Calu3 (cell line): ENCODE measurements at places on chromosomes 6 and 20.

- DNase-seq: no peak
Measured at GRCh38 chr6:119280668-119281067, 68.9 kb downstream of the MAN1A1 start.

DNA sequence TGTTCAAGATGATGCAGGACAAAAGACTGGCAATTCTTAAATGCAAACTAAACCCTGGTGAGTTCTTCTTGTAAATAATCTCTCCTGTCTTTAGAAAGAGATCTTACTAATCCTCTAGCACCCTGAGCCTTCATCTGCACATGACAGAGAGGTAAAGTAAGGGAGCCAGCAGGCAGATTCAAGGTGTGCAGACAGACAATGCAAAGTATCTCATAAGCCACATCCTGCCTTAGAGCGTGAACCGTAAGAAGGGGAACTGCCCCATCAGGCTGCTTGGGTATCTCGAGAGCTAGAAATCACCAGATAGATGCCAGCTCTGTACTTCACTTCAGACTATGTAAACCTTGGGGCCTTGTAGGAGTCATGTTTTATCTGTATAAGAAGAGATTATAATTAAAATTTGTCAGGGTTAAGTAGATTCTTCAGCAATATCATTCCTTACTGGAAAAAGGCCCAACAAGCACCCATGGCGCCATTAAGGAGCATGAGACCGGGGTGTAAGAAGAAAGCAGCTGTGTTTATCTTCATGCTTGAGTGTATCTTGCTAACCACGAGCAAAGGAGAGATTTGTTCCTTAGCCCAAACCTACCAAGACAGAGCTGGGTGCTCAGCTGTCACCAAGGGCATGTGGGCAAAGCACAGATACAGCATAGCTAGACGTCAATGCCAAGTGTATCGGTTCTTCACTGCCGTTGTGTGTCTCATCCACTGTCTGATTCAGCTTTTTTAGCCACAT lies 24.4 kb downstream of the CNR1 start:
- DNase-seq: no peak

DNA sequence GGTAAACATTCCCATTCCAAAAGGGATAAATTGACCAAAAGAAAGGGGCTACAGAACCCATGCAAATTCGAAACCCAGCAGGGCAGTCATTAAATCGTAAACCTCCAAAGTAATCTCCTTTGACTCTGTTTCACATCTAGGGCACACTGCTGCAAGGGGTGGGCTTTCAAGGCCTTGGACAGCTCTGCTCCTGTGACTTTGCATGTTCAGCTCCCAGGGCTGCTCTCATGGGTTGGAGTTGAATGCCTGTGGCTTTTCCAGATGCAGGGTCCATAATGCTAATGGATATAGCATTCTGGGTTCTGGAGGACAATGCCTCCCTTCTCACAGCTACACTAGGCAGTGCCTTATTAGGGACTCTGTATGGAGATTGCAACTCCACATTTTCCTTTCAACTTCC lies 211.9 kb upstream of the MANEA start:
- DNase-seq: no peak

DNA sequence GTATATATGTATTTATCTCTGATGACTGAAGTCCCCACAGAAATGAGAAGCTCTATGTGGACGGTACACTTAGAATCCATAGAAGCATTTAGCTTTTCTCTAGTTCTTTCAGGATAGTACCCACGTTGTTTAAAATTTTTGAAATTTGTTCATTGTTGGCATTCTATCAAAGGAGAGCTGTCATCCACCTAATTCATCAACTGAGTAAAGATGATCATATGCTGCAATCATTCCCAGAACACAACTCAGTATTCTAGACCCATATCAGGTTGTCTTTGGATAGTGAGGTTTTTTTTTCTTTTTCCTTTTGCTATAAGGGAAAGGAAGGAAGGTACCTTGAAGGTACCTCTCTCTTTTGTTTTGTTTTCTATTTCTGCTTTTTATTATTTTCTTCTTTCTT lies 9.3 kb downstream of the SERAC1 start:
- no peak for DNase-seq

DNA sequence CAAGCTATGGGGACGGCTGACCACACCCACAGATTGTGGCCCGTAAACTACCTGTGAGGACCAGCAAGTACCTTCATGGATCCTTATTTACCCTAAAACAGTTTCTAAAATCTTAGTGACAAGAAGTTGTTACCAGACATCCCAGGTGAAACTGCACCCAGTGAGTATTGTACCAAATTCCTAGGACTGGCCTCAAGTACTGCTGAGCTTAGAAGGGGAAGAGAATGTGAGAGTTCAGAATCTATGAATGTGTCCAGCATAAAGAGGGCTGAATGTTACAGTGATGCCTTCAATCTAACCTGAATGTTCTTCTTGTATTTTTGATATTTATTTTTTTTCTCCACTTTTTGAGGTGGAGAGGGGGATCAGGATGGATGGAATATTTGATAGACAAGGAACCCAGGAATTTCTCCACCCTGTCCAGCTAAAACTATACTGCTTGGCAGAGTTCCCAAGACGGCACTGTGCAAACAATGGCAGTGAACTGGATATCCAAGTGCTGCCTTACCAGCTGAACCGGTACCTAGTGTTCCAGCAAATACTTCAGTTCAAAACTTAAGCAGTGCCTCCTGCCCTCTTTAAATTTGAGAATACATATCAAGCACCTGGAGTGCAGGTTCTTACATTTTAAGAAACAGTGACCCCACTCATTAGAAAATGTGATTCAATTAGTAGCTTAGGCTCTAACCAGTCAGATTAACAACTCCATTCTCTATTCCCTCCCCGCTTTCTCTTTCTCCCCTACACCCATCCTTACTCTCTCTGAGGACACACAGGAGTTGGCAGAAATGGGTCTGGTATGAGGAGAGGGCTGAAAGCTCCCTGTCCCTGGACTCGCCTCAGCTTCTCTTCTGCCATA lies 427.3 kb upstream of the FLRT3 start:
- DNase-seq: peak; percentile 17

- no peak for DNase-seq
Measured at GRCh38 chr6:8047541-8048292, 16.5 kb downstream of the BLOC1S5 start.

GRCh38 chr6:156691018-156691417 lies 86.2 kb upstream of the ARID1B start:
- DNase-seq: no peak

- peak; percentile 67 for DNase-seq
Measured at GRCh38 chr20:60057123-60057865, 99.1 kb downstream of the CDH26 start.

GRCh38 chr6:107059606-107060005 lies 31.6 kb downstream of the MTRES1 start:
- no peak for DNase-seq

GRCh38 chr6:147285087-147285855 lies 81.1 kb downstream of the STXBP5 start:
- no peak for DNase-seq

GRCh38 chr6:157593596-157593995 lies 212.6 kb downstream of the ZDHHC14 start:
- DNase-seq: no peak

- no peak for DNase-seq
Measured at GRCh38 chr6:22497276-22497675, 72.1 kb upstream of the HDGFL1 start.

DNA sequence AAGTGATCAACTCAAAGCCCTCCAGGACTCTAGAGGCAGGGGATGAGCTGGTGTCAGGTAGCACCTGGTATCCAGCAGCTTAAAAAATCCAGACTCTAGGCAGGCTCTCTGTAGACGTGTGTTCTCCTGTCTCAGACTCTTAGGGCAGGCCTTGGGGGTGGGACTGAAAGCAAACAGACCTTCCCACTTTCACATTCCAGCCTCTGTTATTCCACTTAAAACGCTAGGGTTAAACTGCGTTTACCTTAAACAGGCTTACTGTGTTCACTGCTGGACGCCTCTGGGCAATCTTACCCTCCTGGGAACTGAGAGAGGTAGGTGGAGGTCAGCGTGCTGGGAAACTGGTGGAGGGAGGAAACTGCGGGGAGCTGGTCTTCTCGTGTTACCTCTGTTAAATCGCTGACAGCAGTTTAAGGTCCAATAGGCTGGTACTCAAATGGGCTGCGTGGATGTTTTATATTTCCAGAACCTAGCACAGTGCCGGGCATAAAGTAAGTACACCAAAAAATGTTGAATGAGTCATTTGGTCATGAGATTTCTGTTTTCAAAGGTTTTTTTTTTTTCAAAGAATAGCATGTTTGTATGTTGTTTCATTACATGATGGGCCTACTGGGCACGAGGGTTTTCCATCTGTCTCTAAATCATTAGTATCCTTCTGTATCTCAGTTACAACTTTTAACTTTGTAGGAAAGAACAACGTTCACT lies at the start of gene GCNT2:
Gene GCNT2, plus strand, starts transcription at position 248 of the 705 bp plus-strand sequence. CDS start 7,561 bp downstream, outside the sequence.
- DNase-seq: peak; percentile 46

GRCh38 chr6:52982680-52983079 lies 12.4 kb downstream of the GSTA4 start:
- DNase-seq: no peak

- no peak for DNase-seq
Measured at GRCh38 chr6:162017536-162017935, 710.0 kb downstream of the PRKN start.

DNA sequence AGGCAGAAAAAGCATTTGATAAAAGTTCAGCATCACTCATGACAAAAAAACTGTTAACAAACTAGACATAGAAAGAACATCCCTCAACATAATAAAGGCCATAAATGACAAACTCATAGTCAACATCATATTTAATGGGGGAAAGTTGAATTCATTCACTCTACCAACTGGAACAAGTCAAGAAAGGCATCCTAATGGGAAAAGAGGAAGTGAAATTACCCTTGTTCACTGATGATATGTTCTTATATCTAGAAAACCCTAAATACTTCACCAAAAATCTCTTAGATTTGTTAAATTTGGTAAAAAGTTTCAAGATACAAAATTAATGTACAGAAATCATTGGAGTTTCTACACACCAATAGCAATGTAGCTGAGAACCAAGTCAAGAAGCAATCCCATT lies 48.9 kb downstream of the GGTLC1 start:
- DNase-seq: no peak

- no peak for DNase-seq
Measured at GRCh38 chr20:32434434-32434833, 76.3 kb downstream of the ASXL1 start.

GRCh38 chr6:128071212-128071611 lies 170.4 kb upstream of the THEMIS start:
- no peak for DNase-seq

GRCh38 chr20:14559612-14560011 lies 222.2 kb upstream of the FLRT3 start:
- DNase-seq: no peak

DNA sequence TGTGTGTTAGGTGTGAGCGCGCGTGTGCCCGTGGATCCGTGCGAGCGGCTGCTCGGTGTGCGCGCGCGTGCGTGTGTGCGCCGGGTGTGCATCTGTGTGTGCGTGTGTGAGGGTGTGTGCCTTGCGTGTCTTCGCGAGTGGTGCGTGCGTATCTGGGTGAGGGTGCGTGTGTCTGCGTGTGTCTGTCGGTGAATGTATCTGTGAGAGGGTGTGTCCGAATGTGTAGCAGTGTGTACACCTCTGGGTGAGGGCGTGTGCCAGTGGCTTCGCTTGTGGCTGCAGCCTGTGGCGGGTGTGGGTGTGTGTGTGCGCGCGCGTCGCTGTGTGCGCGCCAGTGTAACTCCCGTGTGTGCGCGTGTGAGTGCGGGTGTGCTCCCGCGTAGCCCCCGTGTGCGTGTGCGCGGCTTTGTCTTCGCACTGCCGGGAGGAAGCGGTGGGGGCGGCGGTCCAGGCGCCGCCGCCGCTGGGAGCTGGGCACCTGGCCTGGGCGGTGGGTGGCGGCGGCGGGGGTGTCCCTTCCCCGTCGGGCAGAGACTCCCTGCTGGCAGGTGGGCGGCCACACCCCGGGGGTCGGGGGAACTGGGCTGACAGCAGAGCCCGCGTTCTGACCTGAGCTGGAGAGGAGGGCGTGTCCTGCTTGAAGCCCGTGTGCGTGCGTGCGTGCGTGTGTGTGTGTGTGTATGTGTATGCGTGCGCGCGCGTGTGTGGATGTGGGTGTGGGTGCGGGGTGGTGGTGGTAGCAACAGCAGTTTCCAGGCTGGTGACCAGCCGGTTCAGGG lies 61.3 kb upstream of the EPB41L1 start:
- DNase-seq: peak; percentile 84

- no peak for DNase-seq
Measured at GRCh38 chr6:157631838-157632614, 191.0 kb upstream of the SNX9 start.

DNA sequence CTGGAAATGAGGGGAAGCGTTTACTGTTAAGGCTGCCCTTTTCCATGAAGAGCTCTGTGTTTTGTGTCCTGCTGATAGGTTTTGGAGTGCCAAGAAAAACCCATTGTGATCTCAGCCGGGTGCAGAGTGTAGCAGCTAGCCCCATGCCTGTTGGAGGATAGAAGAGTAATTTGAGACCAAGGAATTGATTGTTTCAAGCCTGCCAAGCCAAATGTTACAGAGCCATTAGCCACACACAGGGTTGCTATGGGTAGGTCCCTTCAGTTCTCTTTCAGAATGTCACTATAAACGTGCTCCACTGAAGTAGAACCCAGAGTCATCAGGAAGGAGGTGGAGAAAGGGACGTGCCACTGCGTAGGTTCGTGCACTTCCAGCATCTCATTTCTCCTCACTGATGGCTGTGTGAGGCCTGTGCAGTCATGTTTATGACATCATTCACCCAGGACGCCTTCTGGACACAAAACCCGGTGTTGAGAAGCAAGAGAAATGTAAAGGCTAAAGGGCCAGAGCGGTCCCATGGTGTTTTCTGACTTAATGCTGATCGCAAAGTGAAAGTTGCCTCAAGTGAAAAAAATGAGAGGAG lies 6.6 kb downstream of the GMPR start:
- no peak for DNase-seq

- DNase-seq: no peak
Measured at GRCh38 chr6:41455818-41456217, 90.4 kb upstream of the FOXP4 start.

DNA sequence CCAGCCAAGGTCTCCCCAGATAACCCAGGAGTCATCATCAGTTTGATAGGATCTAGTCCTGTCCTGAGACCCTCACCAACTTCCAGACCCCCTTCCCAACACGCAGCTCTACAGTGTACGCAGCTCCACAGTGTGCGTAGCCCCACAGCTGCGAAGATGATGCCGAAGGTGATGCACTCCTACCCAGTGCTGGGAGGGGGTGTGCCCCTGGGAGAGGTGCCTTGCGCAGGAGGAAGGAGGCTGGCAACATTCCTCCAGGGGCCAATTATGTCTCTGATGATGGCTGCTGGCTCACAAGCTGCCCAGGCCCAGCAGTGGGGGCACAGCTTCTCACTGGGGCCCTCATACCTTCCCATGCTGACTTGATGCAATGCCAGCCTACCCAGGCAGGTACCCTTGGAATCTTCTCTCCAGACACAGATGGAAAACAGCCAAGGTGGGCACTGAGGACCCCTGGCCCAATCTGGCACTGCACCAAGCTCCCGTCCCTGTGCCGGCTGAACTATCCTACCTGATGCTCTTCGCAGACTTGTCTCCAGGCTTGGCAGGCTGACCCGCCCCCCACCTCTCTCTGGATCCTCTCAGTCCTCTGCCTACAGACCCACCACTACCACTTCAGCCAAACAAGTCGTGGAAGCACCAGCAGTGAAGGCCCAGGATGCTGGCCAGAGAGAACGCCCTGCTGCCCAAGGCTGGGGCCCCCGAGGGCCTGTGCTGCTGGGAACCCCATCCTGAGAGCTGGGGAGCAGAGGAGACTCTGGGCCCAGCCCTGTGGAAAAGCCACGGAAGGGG lies 1.4 kb downstream of the ZNF512B start:
- DNase-seq: no peak
